ENCODE measurements at places on chromosomes 7 and 10. TPM values are rescaled to one million over a fixed set of nuclear protein-coding genes. Genes with fewer than 3 reads are reported as not detected.

DNA sequence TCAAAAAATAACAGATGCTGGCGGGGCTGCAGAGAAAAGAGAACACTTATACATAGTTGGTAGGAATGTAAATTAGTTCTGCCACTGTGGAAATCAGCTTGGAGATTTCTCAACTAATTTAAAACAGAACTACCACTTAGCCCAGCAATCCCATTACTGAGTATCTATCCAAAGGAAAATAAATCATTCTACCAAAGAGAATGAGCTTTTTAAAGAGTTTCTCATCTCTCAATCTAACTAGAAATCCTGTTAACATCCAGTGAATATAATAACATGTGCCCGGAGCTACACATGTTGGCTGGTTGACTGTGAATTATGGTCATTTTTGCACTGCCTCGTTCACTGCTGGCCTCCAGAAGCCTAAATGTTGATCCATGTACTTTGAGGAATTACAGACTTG is 39.3 kb downstream of the BET1 start:
- no peak overlapping the region for H3K27ac ChIP-seq
- no peak overlapping the region for H3K4me3 ChIP-seq
- H3K4me1 ChIP-seq = no peaks in the 10 kb centered on the region
- no peak for DNase-seq

MYO1G gene
- total RNA-seq = 155 TPM

- no peaks in the 10 kb centered on the region for H3K27me3 ChIP-seq
- peaks cover 26% of the 10 kb centered on the region for H3K4me1 ChIP-seq
- no peak overlapping the region for H3K27ac ChIP-seq
- no peaks in the 10 kb centered on the region for H3K36me3 ChIP-seq
- no peak for DNase-seq
Measured at GRCh38 chr7:31027161-31027965, 24.7 kb upstream of the ADCYAP1R1 start.

PRSS37 gene
- not detected for total RNA-seq

GRCh38 chr7:110885474-110885873 is 205.5 kb upstream of the LRRN3 start:
- H3K36me3 ChIP-seq = no peaks in the 10 kb centered on the region
- H3K4me3 ChIP-seq = no peak overlapping the region
- no peak overlapping the region for H3K27ac ChIP-seq
- no peaks in the 10 kb centered on the region for H3K27me3 ChIP-seq

DRGX gene
- not detected for total RNA-seq

GRCh38 chr7:140519007-140519399 is 39.7 kb upstream of the MKRN1 start:
- no peak overlapping the region for H3K27ac ChIP-seq
- no peaks in the 10 kb centered on the region for H3K36me3 ChIP-seq
- no peaks in the 10 kb centered on the region for H3K27me3 ChIP-seq
- H3K4me3 ChIP-seq = no peak overlapping the region
- no peak for DNase-seq

Data from CD4-positive, alpha-beta T cell (primary cell).